ENCODE measurements at places on chromosomes 12 and 14.

DNA sequence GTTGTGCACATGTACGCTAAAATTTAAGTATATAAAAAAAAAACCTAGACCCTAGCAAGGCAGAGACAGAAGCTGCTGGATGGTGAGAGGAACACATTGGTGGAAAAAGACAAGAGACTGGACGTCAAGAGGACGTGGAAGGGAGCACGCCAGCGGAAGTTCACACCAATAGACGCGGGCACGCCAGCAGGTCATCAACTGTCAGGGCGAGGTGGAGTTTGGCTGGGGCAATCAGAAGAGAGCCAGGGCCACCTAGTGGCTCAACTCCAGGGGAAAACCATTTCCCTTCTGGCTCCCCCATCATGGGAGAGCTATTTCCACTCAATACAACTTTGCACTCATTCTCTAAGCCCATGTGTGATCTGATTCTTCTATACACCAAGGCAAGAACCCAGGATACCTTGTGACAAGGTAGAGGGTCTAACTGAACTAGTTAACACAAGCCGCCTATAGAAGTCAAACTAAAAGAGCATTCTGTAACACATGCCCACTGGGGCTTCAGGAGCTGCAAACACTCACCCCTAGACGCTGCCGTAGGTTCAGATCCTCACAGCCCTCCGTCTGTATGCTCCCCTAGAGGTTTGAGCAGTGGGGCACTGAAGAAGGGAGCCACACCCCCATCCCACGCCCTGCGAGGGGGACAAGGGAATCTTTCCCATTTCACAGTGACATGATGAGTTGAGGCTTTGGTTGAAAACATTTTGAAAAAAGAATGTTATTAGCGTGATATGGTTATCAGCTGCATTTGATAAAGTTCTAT lies 702.7 kb downstream of the TMTC2 start:
- no peak for DNase-seq

GRCh38 chr14:91177073-91178034 lies 63.5 kb downstream of the DGLUCY start:
- DNase-seq = peak; percentile 81

- DNase-seq = no peak
These were observed 36.5 kb downstream of the CIT start for GRCh38 chr12:119840582-119840981.

GRCh38 chr12:66055837-66056319 lies 74.7 kb downstream of the LLPH start:
- DNase-seq = no peak

DNA sequence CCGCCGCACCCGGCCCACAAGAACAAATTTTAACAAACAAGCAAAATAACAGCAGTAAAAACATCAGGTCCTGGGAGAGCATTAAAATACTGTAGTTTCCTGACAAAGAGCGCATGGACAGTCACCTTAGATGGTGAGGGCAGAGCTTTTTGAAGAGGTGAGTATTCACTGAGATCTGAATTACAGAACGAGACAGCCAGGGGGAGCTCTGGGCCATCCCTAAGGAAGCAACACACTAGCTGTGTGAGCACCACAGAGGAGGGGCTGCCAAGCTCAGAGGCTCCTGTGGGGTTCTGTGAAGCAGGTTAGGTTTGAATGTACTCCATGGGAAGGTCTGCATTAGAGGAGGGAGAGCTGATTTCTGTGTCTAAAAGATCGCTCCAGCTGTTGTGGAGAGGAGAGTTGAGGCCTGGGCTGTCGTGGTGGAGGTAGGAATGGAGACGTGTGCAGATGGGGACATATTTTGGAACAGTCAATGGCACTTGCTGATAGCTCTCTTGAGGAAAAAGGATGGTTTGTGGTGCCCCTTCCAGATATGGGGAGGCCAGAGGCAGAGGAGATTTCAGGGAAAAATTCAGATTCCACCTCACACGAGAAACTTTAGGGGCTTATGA lies 72.9 kb downstream of the TRAFD1 start:
- DNase-seq = peak; percentile 73

DNA sequence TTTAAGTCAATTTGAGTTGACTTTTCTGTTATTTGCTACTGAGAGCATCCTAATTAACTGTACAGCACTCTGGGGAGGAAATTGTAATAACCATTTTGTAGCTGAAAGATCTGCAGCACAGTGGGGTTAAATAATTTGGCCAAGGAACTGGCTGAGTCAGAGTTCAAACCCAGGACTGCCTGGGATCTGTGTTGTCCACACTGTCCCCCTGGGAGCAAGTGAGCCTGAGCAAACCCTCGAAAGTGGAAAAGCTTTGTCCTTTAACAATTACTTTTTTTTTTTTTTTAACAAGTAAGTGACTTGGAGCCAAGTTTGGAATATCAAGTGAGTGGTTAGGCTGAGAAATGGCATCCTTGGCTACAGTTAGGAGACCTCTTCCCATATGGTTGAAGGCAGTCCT lies 247.2 kb upstream of the CCDC196 start:
- no peak for DNase-seq

GRCh38 chr12:47834199-47834903 lies 14.6 kb upstream of the HDAC7 start:
- DNase-seq = no peak

GRCh38 chr14:53384536-53384935 lies 231.4 kb upstream of the DDHD1 start:
- DNase-seq = no peak

GRCh38 chr14:34254031-34254430 lies 208.0 kb downstream of the SPTSSA start:
- DNase-seq = no peak

GRCh38 chr14:64824471-64824870 lies 55.2 kb downstream of the SPTB start:
- DNase-seq = no peak

DNA sequence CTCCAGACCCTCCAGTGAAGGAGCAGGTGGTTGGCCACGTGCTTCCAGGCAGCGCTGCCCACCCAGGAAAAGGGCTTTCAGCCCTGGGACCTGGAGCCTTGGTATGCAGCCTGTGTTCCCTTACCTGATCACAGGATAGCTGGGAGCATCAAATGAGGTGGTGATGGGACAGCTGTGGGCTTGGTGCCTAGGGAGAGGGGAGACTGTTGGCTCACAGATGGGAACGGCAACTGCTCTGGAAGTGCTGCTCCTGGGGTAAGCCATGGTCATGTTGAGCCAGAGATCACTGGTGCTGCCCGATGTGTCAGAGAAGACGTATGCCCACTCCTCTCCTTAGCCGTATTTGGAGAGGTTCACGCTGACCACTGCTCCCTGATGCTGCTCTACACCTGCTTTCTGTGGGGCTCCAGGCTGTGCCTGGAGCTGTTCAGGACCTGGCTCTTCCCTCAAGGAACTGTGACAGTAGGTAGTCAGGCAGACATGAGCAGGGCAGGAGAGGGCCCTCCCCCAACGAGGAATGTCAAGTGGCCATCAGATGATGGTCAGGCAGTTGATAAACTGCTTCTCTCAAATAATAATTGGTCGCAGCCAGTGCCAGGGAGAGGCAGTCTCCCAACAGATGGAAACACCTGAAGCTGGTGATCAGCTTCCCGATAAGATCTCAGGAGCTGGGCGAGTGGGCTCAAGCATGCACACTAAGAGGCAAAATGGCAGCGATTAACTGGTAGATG lies 2.8 kb upstream of the CYP46A1 start:
- DNase-seq = no peak

GRCh38 chr14:99511421-99512109 lies 30.4 kb downstream of the CCNK start:
- DNase-seq = peak; percentile 17

DNA sequence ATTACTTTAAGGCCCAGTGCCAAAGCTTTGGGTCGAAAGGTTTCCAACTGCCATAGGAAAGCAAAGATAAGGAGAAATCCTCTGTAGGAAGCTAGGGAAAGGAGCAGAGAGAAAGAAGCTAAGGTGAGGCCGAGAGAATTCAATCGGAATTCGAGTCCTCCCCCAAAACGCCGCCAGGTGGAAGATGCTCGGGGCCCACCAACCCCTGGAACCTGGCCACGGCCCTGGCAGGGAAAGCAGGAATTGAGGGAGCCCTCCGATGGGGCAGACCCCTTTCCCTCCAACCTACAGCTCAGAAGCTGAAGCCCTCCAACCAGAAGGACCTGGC lies 498 bp downstream of the GMFB start:
- no peak for DNase-seq

DNA sequence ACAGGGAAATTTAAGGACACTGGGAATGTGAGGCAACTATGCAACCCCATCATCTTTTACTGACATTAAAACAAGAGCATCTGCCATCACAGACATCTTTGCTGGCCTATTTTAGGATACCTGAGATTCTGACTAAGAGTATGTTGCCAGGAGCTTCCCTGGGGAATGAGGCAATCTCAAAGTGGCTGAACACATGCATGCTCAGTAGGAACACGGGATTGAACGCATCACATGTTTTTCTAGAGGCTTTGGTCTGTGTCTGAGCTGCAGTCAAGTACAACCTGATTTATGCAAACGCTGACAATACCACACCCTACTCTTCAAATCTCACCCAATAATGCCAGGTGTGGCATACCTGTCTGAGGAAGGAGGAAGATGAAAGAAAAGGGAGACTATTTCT lies 416.5 kb downstream of the NELL2 start:
- DNase-seq = no peak

GRCh38 chr12:116547955-116548501 lies 11.2 kb upstream of the MAP1LC3B2 start:
- DNase-seq = no peak

DNA sequence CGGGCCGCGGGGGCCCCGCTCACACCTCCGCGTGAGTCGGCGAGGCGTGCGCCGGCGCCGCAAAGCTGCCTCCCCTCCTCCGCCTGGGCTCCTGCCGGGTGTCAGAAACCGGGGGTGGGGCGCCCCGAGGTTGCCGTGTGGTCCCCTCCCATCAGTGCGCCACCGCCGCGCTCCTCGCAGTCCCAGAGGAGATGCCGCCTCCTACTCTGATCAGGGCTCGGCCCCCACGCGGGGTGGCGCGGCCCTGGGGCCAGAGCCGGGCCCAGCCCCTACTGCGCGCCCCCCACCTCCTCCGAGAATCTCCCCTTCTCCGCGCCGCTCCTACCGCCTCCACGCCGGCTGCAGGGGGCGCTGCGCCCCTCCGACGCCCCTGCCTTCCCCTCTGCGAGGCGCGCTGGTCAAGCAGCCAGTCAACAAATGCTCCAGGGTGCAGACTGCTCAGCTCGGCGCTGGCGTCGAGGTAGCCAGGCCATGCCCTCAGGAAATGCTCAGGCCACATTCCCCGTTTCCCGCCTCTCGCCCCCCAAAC lies 467 bp upstream of the JAG2 start:
- DNase-seq = peak; percentile 68

DNA sequence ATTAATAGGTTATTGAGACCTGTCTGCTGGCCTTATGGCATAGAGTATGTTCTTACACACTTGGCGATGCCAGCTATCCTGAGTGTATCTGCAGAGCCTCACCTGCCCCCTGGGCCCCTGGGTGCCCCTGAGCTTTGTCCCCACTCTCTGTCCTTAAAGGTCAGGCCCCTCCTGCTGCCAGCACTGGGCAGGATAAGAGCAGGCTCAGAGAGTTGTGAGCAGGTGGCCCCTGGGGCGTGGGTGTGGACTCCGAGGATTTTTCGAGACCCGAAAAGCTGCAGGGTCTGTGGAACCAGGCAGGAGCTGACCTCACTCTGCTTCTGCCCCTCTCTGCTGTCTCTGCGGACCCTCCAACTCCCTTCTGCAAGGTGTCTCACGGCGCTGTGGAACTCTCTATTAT lies 8.2 kb downstream of the HIP1R start:
- DNase-seq = no peak

GRCh38 chr12:112303004-112303403 lies 79.2 kb downstream of the HECTD4 start:
- DNase-seq = peak; percentile 44

DNA sequence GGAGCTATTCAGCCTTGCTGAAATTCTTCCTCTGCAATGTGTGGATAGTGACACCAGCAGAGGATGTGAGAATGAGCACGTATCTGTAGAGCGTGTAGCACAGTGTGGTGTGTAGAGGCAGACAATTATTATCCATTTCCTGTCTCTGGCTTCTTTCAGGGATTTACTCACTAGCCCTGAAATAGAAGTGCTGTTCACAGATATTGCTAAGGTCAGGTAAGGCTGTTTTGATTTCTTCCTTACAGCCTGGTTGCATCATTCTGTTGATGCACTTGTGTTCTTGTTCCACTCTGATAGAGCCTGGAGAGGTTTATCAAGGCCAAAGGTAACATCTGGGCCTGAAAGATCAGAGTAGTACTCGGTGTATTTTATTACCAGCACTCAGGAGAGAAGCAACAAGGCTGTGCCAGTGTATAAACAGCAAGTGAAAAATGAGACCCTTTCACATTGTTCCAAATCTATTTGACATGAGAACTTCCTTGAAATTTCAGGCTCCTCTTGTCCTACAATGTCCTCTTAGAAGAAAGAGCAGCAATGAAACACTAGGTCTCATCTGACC lies 16.7 kb downstream of the ARG2 start:
- DNase-seq = no peak

GRCh38 chr14:24299255-24300191 lies at the start of the genes DHRS1 and NOP9:
Gene DHRS1 (minus strand): TSS chr14:24299780. CDS start chr14:24299106, 674 bp downstream.
Gene NOP9 (plus strand): TSS chr14:24299850. CDS start chr14:24299955, 105 bp downstream.
- DNase-seq = peak; percentile 94

- no peak for DNase-seq
These were observed 170.4 kb upstream of the FLRT2 start for GRCh38 chr14:85359505-85359904.

GRCh38 chr12:24360907-24361306 lies 411.4 kb upstream of the SOX5 start:
- DNase-seq = no peak

GRCh38 chr14:104557086-104557485 lies 22.5 kb upstream of the C14orf180 start:
- no peak for DNase-seq

DNA sequence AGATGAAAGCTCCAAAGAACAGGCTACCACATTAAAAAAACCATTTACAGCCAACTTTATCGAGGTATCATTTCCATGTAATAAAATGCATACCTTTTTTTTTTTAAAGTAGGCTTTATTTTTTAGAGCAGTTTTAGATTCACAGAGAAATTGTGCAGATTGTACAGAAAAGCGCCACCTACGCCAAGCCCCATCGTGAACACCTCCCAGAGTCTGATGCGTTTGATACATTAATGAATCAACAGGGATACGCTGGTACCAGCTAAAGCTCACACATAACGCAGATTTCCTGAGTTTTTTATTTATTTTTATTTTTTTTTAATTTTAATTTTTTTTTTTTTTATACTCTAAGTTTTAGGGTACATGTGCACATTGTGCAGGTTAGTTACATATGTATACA lies 129.9 kb downstream of the KIF26A start:
- DNase-seq = peak; percentile 9

DNA sequence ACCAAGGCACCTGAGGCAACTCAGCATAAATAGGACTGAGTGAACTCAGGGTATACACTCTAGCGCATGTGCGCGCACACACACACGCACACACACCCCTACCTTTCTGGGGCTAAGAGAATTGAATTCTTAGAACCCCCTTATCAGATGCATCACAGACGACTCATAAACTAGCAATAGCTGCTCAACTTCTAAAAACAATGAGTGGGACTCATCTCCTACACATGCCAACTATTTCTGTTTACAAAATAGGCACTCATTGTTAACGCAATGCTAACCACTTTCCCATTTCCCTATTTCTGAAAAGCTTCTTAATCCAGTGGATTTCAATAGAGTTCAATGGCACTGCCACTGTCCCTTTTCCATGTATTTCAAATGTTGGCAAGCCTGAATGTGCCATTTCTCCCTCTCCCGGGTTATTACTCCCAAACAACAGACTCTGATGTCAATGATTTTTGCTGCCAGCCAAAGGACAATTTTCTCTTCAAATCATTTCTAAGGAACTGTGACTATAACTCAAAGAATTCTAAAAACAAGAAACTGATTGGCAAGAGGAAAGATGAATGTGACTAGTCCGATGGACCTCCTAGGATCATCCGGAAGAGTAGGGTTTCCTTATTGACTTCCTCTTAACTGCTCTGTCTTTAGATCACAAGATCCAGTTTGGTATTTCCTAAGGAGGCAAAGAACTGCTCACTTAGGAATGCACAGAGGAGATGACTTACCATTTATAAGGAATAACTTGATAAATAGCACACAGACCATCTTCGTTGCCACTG lies 48.8 kb downstream of the SLC38A1 start:
- peak; percentile 84 for DNase-seq

All from activated naive CD4-positive, alpha-beta T cell treated with anti-CD3 and anti-CD28 coated beads, Interleukin-2, amount 10 ng/mL, durations not matched to agents 7 days and 5 days (primary cell).